ENCODE measurements at places on chromosomes 4 and X. TPM values are rescaled to one million over a fixed set of nuclear protein-coding genes. Genes with fewer than 3 reads are reported as not detected.

GRCh38 chrX:43314525-43314924 lies 341.6 kb upstream of the MAOA start:
- H3K27me3 ChIP-seq: no peaks in the 10 kb centered on the region
- no peak overlapping the region for H3K27ac ChIP-seq
- no peak for DNase-seq
- H3K4me1 ChIP-seq: no peaks in the 10 kb centered on the region

- H3K27me3 ChIP-seq: no peaks in the 10 kb centered on the region
- no peak for DNase-seq
- no peak overlapping the region for H3K4me3 ChIP-seq
- no peaks in the 10 kb centered on the region for H3K36me3 ChIP-seq
- no peak overlapping the region for H3K27ac ChIP-seq
Observed at GRCh38 chrX:110210417-110211139, 107.3 kb downstream of the AMMECR1 start.

The SPACA5 gene
- not detected for polyA plus RNA-seq

- no peaks in the 10 kb centered on the region for H3K4me1 ChIP-seq
- no peak for DNase-seq
- H3K27ac ChIP-seq: no peak overlapping the region
Observed at GRCh38 chr4:150127757-150128156, 49.5 kb downstream of the DCLK2 start.

The CXorf38 gene
- polyA plus RNA-seq: 5.2 TPM
